NCI-H1092 treated with DMSO at 0.1 percent for 48 hours (cell line): ENCODE measurements at places on chromosomes 3 and 15.

GRCh38 chr3:141699324-141699723 lies 38.8 kb upstream of the RNF7 start:
- DNase-seq, result peak; percentile 70

DNA sequence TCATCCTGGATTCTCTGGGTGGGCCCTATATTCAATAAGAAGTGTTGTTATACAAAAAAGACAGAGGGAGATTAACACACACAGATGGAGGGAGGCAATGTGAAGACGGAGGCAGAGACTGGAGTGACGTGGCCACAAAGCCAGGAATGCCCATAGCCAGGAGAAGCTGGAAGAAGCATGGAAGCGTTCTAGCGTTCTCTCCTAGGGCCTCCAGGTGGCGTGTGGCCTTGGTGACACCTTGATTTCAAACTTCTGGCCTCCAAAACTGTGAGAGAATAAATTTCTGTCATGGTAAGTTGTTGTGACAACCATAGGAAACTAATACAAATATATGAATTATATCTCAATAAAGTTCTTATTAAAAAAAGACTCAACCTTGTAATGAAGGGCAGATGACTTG lies 21.3 kb downstream of the THBS1 start:
- DNase-seq, result no peak

DNA sequence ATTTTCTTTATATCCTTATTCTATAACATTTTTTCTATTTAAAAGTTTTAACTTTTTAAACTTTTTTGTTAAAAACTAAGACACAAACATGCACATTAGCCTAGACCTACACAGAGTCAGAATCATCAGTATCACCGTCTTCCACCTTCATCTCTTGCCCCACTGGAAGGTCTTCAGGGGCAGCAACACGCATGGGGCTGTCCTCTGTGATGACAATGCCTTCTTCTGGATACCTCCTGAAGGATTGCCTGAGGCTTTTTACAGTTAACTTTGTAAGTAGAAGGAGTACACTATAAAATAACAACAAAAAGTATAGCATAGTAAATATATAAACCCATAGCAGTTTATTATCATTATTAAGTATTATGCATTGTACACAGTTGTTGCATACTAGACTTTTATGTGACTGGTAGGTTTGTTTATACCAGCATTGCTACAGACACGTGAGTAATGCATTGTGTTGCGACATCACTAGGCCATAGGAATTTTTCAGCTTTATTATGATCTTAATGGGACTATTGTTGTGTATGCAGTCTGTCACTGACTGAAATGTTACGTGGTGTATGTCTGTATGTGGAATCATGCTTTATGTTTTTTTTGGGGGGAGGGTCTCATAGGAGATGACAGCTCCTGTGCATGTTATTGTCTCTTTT lies 18.2 kb downstream of the ATP1B3 start:
- DNase-seq, result no peak

DNA sequence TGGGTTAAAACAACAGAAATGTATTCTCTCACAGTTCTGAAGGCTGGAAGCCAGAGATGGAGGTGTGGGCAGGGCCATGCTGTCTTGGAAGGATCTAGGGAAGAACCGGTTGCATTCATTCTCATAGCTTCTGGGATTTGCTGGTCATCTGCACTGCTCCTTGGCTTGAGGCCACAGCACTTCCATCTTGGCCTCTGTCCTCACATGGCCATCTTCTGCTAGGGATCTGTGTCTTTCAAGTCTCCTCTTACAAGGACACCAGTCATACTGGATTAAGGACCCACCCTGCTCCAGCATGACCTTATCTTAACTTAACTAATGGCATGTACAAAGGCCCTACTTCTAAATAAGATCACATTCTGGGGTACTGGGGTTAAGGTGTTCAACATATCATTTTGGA lies 47.7 kb downstream of the RPLP1 start:
- DNase-seq, result no peak

GRCh38 chr3:133756716-133757694 lies 10.8 kb downstream of the TF start:
- no peak for DNase-seq

DNA sequence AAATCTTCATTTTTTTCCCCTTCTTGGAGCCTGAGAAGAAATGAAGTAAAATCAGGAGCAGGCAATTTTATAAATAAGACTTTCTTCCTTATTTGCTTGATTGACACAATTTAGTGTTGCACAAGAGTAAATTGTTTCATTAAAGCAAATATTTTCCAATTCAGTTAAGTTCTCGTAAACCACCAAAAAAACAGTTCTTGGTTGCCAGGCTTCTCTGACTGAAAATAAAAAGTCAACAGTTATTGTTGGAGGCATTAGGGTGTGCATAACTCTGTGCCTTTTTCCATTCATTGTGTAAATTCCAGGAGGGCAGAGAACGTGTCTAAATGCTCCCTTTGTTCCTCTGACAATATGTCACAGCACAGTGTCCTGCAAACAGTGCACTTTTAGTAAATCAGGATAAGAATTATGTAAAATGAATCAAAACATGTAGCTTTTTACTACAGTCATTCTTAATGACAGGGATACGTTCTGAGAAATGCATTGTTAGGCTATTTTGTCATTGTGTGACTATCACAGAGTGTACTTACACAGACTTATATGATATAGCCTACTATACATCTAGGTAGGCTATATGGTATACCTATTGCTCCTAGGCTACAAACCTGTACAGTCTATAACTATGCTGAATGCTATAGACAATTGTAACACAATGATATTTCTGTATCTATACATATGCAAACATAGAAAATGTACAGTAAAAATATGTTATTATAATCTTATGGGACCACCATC lies at the start of gene CP:
Gene CP, minus strand, starts transcription at position 47 of the 735 bp plus-strand sequence. Its CDS starts 37 bp downstream, at position 10.
- no peak for DNase-seq
